Upper lobe of right lung (tissue), 1 donor: ENCODE measurements at places on chromosomes 5 and 9. TPM values are rescaled to one million over a fixed set of nuclear protein-coding genes. Genes with fewer than 3 reads are reported as not detected.
A peak's percentile ranks its signal among the peaks of the same experiment; 100 is the strongest.

DNA sequence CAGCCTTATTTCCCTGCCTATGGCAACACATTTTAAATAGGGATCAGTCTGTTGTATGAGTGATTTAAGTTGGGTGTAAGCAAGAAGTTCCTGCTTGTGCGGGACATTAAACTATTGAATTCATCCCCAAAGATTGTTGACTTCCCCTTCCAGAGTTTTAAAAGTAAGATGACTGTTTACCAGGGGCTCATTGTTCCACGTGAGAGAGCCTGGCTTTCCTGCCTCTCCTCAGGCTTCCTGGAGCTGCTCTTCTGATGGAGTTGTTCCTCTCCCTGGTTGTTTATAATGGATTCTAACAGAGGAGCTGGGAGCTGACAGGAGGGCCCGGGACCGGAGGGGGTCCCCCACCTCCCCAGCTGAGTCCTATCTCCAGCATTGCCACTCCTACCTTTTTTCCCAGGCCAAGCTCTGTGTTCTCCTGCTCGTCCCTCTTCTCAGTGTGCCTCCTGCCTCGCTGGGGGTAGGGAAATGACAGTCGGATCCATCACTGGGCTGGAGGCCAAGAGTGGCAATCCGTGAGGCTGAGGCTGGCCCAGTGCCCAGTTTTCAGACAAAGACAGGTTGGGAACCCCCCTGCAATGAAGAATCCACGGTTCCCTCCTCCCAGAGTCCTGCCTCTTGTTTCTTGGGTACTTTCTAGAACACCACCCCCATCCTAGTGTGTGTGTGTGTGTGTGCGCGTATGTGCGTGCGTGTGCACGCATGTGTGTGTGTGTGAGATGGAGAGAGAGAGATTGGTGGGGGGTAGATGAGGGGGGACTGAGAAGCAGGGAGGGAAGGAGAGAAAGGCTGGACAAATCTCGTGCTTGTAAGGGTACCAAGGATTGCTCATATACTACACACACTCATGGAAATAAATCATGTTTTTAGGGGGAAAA is 123.7 kb upstream of the NFIB start:
- no peaks in the 10 kb centered on the region for H3K4me1 ChIP-seq
- H3K4me3 ChIP-seq: no peak overlapping the region
- H3K27ac ChIP-seq: no peak overlapping the region

- H3K27me3 ChIP-seq: no peaks in the 10 kb centered on the region
- peaks cover 52% of the 10 kb centered on the region for H3K36me3 ChIP-seq
- peak overlapping the region; percentile 63 for H3K27ac ChIP-seq
Observed at GRCh38 chr5:32233696-32234447, 59.8 kb upstream of the GOLPH3 start.

GRCh38 chr9:135901031-135901758 is 6.2 kb downstream of the CAMSAP1 start:
- no peaks in the 10 kb centered on the region for H3K27me3 ChIP-seq
- H3K4me3 ChIP-seq: no peak overlapping the region
- no peak overlapping the region for H3K27ac ChIP-seq
- peaks cover 29% of the 10 kb centered on the region for H3K4me1 ChIP-seq
- H3K36me3 ChIP-seq: no peaks in the 10 kb centered on the region

GRCh38 chr9:124812441-124812876 is 35.5 kb downstream of the OLFML2A start:
- no peaks in the 10 kb centered on the region for H3K27me3 ChIP-seq
- no peaks in the 10 kb centered on the region for H3K4me1 ChIP-seq
- DNase-seq: no peak

- no peak for DNase-seq
- H3K27ac ChIP-seq: no peak overlapping the region
- H3K27me3 ChIP-seq: no peaks in the 10 kb centered on the region
Observed at GRCh38 chr9:7671847-7672246, 127.7 kb downstream of the DMAC1 start.

DNA sequence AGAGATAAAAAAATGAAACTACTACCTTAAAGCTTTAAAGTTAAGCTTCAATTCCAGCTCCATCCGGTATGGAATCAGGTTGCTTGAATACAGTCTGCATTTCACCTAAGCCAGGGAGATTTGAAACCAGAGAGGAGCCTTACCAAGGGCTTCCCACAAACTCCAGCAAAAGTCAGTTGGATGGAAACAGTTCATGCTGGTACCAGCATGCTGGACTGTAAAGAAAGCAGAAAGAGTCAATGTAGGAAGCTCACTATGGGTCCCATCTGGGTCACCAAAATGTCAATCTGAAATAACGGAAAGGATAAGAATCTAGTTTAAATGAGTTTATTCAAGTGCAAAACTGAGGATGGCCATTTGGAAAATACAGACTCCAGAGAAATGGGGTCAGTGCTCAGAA is 65.3 kb downstream of the CDO1 start:
- no peaks in the 10 kb centered on the region for H3K36me3 ChIP-seq
- H3K4me1 ChIP-seq: no peaks in the 10 kb centered on the region
- no peaks in the 10 kb centered on the region for H3K27me3 ChIP-seq
- no peak overlapping the region for H3K27ac ChIP-seq

DNA sequence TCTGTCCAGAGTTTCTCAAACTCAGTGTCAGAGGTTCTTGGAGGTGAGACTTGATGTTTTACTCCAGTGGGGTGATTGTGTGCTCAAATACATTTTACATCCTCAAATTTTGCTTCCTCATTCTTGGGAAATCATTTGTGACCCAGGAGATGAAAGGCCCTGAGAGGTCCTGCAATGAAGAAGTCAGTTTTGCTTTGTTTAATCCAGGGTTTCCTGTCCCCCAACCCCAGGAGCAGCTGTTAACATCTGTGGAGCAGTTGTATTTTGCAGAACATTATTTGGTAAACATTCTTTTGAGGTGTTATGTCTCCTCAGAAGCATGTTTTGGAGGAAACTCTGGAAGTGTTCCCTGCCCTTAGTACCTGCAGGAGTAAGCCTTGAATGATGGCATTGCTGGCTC is 59.8 kb downstream of the DAB2IP start:
- peaks cover 24% of the 10 kb centered on the region for H3K4me1 ChIP-seq
- H3K27me3 ChIP-seq: no peaks in the 10 kb centered on the region
- no peak for DNase-seq
- H3K36me3 ChIP-seq: no peaks in the 10 kb centered on the region
- H3K4me3 ChIP-seq: no peak overlapping the region

GRCh38 chr5:67378256-67378655 is 181.7 kb upstream of the CD180 start:
- no peaks in the 10 kb centered on the region for H3K4me1 ChIP-seq
- no peak overlapping the region for H3K4me3 ChIP-seq
- no peak for DNase-seq

- H3K27me3 ChIP-seq: no peaks in the 10 kb centered on the region
- H3K36me3 ChIP-seq: no peaks in the 10 kb centered on the region
- no peaks in the 10 kb centered on the region for H3K4me1 ChIP-seq
- no peak overlapping the region for H3K4me3 ChIP-seq
Observed at GRCh38 chr9:92494856-92495255, 12.6 kb upstream of the ASPN start.

DNA sequence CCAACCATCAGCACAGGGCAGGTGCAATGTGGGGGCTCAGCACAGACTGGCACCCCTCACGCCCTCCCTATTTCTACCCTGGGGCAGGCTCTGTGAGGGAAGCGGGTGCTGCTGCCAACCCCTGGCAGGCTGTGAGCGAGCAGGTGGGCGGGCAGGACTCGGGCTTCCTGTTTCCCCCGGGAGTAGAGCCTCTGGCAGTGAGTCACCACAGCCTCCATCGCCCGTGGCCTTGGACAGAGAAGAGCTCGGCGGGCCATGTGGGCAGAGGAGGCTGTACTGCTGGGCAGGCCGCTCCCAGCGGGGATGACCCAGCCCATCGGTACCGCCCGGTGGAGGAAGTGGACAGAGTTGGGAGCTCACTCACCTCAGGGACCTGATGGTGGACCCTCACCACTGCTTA is 16.6 kb downstream of the KCNT1 start:
- no peaks in the 10 kb centered on the region for H3K4me1 ChIP-seq
- peak; percentile 70 for DNase-seq
- no peaks in the 10 kb centered on the region for H3K36me3 ChIP-seq
- H3K27me3 ChIP-seq: peaks cover 43% of the 10 kb centered on the region
- H3K4me3 ChIP-seq: no peak overlapping the region

DNA sequence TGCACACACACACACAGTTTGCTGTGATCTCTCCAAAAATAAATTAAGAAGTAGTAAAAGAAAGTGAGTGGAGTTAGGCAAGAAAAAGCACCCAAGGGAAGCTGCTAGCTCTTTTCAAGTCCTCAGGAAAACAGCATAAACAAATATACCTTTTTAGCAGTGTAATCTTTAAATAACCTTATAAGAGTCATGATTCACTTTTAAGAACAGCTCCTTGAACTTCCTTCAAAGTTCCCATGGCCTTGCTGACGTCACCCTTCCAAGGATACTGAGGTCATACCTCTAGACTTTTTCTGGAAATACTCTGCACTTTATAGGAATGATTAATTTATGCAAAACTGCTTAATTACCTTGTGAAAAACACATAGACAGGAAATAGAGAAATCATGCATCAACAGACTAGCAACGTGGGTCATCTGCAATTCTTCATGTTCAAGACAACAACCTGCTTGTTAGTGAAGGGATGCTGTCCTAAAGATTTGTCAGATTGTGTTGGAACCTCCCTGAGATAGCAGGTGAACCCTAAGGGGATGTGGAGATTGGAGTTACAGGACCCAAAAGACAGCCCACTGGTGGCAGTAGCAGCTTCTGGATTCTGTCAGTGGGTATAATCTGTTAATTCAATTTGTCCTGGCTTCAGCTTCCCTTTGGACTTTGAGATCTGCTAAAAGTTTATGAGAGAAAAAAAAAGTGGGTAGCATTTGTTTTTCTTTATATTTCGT is 229.0 kb downstream of the ELAVL2 start:
- H3K36me3 ChIP-seq: no peaks in the 10 kb centered on the region
- no peak overlapping the region for H3K27ac ChIP-seq
- H3K4me3 ChIP-seq: no peak overlapping the region
- no peaks in the 10 kb centered on the region for H3K27me3 ChIP-seq
- DNase-seq: no peak

- peak overlapping the region; percentile 38 for H3K4me3 ChIP-seq
- no peaks in the 10 kb centered on the region for H3K27me3 ChIP-seq
- peaks cover 5% of the 10 kb centered on the region for H3K4me1 ChIP-seq
- peak; percentile 84 for DNase-seq
- no peaks in the 10 kb centered on the region for H3K36me3 ChIP-seq
Observed at GRCh38 chr5:77076961-77077828, 9.9 kb downstream of the ZBED3 start.

DNA sequence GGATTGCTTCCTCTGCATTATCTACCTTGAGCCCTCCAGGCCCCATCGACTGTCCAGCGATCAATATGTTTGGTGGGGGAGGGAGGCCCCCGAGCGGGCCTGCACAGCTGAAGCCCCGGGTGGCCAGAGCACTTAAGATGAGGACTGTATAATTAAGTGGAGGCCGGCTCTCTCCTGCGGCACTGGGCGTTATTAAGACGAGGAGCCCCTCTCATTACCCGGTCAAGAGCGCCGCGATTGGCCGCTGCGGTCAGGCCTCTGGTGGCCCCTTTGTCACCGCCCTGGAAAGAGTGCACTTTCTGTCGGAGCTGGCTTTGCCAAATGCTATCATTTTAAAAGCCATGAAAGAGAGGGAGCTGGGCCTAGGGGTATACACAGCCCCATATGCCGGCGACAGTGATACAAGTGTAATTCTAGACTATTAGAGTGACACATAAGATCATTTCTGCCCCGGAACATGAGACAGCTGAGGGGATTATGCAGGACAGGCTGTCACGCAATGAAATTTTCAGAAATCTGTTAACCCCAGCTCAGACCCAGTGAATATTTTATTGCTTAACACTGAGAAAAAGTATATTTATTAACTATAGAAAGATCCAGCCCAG is 106.3 kb upstream of the IRX1 start:
- no peaks in the 10 kb centered on the region for H3K4me1 ChIP-seq
- DNase-seq: no peak
- H3K27me3 ChIP-seq: no peaks in the 10 kb centered on the region
- no peaks in the 10 kb centered on the region for H3K36me3 ChIP-seq
- no peak overlapping the region for H3K4me3 ChIP-seq

DNA sequence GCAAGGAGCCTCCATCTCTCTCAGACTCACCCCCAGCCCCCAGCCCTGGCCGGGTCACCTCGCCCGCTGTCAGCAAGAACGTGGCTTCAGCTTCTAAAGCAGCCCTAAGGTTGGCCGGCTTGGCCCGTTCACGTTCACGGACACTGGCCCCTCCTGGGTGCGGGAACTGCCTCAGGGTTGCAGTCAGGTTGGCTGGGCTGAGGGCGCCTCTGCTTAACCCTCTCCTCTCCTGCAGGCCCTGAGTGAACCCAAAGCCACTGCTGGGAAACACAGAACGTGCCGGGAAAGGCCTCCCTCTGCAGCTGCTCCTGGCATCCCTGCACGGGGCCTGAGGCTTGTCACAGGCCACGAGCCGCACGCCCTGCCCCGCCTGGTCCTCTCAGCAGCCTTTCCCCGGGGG is 40.1 kb upstream of the UBAC1 start:
- no peaks in the 10 kb centered on the region for H3K27me3 ChIP-seq
- H3K4me3 ChIP-seq: no peak overlapping the region
- no peak for DNase-seq
- H3K36me3 ChIP-seq: no peaks in the 10 kb centered on the region
- no peak overlapping the region for H3K27ac ChIP-seq

GRCh38 chr5:68216245-68217046 is 890 bp downstream of the PIK3R1 start:
- DNase-seq: peak; percentile 82
- H3K27me3 ChIP-seq: no peaks in the 10 kb centered on the region
- H3K36me3 ChIP-seq: no peaks in the 10 kb centered on the region
- H3K4me1 ChIP-seq: peaks cover 18% of the 10 kb centered on the region
- H3K27ac ChIP-seq: peak overlapping the region; percentile 99

- H3K27me3 ChIP-seq: no peaks in the 10 kb centered on the region
- H3K36me3 ChIP-seq: peaks cover 25% of the 10 kb centered on the region
- H3K4me3 ChIP-seq: no peak overlapping the region
- no peaks in the 10 kb centered on the region for H3K4me1 ChIP-seq
- DNase-seq: no peak
- H3K27ac ChIP-seq: no peak overlapping the region
Observed at GRCh38 chr5:138910546-138911185, 35.5 kb upstream of the LRRTM2 start.

DNA sequence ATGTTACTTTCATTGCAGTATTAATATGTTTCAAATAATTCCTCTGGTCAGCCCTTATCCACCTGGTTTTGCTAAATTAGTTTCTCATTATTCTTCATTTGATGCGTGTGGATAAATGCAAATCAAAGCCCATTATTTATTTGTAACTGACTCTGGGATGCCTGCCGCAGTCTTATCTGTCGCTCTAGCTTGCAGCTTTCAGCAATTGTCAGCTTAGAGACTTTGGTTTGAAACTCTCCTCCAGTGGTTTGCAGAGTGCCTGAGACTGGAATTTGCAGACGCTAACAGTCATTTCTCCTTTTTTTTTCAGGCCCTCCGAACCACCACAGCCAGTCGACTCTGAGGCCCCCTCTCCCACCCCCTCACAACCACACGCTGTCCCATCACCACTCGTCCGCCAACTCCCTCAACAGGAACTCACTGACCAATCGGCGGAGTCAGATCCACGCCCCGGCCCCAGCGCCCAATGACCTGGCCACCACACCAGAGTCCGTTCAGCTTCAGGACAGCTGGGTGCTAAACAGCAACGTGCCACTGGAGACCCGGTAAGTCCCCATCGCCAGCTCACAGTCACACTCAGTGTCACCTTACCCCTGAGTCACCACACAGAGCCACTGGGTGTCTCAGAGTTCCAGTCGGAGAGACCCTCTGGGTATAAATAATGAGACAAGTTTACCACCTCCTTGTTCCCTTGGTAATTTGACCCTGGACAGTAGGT is 339.0 kb upstream of the WWC1 start:
- no peaks in the 10 kb centered on the region for H3K4me1 ChIP-seq
- H3K27me3 ChIP-seq: no peaks in the 10 kb centered on the region
- H3K27ac ChIP-seq: no peak overlapping the region
- no peak overlapping the region for H3K4me3 ChIP-seq

The PCDHB7 gene
- 2.8 TPM for total RNA-seq

The OTULINL gene
- total RNA-seq: 104 TPM

The SMARCA2 gene
- 147 TPM for total RNA-seq

The NUTM2F gene
- total RNA-seq: not detected

The HNRNPAB gene
- total RNA-seq: 116 TPM

The PLPP7 gene
- 1.5 TPM for total RNA-seq
